ENCODE measurements at places on chromosomes 7 and 10.

- no peak for DNase-seq
These were observed 191.1 kb upstream of the ADO start for GRCh38 chr10:62613424-62613823.

DNA sequence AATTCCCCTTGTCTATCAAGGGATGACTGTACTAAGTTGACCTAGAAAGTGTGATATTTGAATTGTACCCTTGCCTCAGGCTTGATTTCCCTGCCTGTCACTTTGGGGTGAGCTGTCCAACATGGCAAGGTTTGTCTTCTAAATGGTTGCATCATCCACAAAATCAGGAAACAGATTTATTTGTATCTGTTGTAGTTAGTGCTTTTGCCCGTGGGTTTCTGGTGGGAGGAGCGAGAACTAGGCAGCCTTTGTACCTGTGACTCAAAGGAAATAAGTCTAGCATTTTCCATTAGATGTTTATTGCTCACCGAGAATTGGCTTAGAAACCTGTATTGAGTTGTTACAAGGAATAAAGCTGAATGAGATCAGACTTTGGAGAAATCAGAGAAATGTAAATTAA is 650.8 kb downstream of the LRMDA start:
- DNase-seq, result no peak

- peak; percentile 45 for DNase-seq
These were observed 4.5 kb downstream of the GRK5 start for GRCh38 chr10:119211625-119212441.

- DNase-seq, result no peak
These were observed at the start of gene DLX5 for GRCh38 chr7:97024209-97025129. Gene DLX5, minus strand, starts transcription at chr7:97024831. Its CDS starts 208 bp downstream, at chr7:97024623.

- DNase-seq, result no peak
These were observed 454.6 kb upstream of the C7orf33 start for GRCh38 chr7:148135997-148136396.

- no peak for DNase-seq
These were observed 30.4 kb downstream of the SEPTIN7 start for GRCh38 chr7:35831208-35831607.

DNA sequence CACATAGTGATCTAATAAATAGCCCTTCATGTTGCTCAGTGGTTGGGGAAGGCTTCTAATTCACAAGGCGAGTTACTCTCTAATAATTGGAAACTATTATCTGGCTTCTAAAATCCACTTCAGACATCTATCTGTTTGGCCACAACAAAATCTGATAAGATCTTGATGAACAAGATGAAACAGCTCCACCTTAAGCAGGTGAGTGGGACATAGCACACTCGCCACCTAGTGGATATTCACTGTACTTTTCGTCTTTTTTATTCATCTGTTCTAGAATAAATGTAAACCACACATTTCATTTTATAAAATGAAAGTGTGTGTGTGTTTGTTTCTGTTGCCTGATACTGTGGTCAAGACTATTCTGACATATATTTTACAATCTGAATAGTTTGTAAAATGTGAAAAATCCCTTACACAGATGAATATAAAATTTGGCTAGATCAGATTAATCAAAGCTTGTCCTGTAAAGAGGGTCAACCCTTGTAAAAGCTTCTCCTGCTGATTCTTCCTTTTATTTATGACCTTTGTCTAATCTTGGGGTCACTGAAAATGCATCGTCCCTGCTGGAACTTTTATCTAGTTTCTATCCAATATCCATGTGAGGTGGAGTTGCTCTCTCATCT is 26.5 kb upstream of the CNTNAP2 start:
- peak; percentile 13 for DNase-seq

DNA sequence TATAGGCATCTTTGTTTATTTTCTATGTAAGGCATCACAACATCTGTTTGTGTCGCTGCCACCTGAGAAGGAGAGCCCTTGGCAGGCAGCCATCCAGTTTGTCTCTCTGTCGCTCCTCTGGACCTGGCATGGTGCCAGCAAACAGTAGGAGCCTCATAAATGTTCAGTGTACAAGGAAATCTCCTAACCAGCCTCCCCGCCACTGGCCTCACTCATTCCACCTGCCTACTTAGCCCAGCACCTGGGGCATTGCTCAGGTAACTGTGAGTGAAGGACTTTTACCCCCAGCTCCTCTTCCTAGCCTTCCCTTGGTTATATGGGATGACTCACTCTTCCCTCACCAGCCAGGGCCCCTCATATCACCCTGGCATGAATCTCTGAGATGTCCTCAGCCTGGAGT is 61.7 kb upstream of the NPTX2 start:
- DNase-seq, result no peak

DNA sequence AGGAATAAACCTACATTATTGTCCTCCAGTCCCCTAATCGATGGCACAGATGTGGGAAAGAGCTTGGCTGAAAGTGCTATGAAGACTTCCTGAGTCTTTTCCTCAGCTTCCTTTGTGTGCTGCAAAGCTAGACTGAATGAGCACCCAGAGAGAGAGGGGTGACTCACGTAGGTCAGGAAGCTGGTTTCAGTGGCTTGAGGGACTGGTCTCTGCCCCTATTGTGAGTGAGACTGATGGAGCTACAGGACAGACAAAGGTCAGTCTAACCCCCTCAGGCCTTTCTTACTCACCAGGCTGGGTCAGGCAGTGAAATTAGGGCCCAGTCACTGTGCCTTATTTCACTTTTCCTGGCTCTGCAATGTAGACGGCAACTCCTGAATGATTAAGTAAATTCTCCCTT is 171.1 kb upstream of the GRB10 start:
- no peak for DNase-seq

- no peak for DNase-seq
These were observed 43.4 kb upstream of the ITGB8 start for GRCh38 chr7:20287317-20287716.

DNA sequence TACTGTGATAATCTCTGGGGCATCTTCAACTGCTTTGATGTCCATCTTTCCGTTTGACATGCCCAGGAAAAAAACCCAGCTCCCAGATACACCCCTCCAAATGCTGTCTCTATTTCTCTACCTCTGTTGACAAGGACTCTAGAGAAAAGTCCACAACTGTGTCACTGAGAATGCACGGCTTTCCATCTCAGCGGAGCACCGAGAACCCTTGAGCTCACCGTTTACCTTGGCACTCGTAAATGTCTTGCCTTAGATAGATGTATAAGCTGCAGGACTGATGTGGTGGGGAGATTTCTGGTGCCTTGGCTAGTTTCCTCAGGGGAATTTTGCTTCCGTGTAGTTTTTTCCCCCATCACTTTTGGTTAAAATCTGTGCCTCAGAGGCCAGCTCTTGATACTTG is 7.4 kb upstream of the MAPK8 start:
- DNase-seq, result no peak

- DNase-seq, result peak; percentile 10
These were observed 231.3 kb upstream of the NPY start for GRCh38 chr7:24052572-24053260.

DNA sequence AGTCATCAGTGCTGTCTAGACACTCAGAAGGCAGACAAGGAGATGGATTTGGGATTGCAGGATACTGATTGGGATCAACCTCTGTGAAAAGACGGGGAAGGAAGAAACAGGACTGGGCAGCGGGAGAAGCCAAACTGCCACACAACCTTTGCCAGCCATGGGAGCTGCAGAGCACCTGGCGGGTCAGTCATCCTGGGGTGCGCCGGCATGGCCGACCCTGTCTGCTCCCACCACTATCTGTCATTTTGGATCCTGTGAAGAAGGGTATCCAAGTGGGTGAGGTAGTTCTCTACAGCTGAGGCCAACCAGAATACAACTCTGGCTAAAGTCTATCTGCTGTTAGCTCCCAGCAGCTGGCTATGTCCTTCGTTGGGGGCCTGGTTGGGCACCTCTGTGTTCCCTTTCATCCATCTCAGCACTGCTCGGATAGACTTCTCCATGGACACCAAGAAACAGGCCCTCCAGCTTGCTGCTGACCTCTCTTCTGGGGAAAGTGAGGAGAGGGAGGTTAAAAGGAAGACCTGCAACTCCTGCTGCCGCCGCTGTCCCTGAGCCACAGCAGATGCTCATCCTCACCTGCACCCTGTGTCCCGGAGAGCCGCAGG is 11.7 kb upstream of the RBM17 start:
- DNase-seq, result no peak

DNA sequence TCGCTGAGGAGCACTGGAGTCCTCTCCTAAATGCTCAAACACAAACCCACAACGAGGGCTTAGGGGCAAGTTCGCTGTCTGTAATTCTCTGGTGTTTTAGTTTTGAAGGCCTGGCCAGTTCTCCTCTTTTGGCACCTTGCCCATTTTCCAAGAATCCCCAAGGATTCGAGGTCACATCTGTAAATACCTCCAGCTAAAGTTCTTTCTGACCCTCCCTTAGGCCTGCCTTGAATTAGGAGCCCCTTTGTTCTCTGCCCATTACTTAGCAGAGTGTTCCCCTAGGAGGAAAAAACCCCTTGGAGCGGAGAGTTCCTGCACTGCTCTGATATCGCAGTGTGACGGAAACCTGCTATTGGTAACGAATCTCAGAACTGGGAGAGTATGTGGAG is 743 bp upstream of the PYROXD2 start:
- DNase-seq, result no peak

- no peak for DNase-seq
These were observed 47.6 kb downstream of the RALA start for GRCh38 chr7:39670934-39671333.

DNA sequence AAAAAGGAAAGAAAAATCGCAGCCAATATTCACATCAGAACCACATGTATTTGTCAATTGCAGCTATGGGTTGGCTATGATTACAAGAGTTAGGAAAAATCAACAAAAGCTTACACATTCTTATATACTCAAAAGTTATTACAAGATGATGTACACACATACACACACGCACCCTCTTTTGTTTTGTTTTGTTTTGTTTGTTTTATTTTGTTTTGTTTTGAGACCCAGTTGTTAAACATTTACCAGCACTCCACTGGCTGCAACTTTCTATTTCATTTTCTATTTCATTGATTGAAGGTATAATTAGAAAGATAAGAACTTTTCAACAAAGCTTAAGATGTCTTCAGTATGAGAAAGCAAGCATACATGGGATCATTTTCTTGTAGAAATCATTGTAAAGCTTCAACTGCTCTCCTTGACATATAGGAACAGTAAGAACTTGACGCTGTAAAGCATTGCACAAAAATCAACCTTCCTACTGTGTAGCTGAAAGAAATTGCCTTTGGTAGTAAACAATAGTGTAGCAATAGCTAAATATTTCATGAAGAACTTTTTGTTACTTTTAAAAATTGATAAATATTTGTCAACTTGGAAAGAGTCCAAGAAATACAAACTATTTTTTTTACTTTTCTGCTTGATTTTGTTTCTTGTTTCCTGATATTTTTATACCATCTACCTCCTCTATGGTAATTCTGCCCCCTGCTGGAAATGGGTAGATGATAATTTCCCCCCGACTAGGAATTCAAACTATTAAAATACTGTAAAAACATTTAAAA is 205.9 kb downstream of the MBL2 start:
- no peak for DNase-seq

- no peak for DNase-seq
These were observed 33.3 kb downstream of the SNX13 start for GRCh38 chr7:17907014-17907413.

DNA sequence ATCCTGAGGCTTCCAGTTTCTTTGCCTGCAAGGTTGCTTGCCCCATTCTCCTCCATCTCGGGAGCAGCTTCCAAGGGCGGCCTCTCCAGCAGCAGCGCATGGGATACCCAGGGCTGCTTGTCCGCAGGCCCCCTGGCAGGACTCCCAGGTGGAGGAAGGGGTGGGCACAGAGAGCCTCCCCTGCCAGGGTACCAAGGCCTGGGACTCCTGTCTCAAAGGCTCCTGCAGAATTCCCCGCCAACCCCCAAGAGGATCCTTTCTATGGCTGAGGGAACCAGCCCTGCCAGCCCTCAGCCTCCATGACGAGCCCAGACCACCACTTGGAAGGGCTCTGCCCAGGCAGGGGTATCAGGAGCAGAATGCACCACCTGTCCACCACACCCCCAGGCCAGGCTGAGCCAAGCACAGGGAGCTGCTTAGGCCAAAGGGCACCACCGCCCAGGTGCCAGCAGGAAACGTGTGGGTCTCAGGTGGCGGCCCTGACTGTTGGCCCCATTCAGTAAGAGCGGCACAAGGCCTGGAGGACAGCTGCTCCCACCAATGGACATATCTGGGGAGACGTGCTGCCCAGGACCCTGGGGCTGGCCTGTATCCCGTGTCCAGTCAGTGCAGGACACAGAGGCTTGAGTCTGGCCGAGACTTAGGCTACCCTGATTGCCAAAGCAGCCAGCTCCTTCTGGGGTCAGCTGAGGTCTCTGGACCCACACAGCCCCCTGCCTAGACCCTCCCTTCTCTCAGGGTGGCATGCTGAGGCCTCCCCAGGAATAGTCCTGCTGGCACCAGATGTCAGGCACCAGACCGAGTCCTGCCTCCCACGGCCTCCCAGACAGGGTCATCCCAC is 33.8 kb upstream of the INPP5A start:
- DNase-seq, result no peak

GRCh38 chr7:99381664-99382075 is 7.1 kb downstream of the ARPC1B start:
- DNase-seq, result no peak

- no peak for DNase-seq
These were observed 116.0 kb upstream of the PDLIM1 start for GRCh38 chr10:95406651-95407280.

DNA sequence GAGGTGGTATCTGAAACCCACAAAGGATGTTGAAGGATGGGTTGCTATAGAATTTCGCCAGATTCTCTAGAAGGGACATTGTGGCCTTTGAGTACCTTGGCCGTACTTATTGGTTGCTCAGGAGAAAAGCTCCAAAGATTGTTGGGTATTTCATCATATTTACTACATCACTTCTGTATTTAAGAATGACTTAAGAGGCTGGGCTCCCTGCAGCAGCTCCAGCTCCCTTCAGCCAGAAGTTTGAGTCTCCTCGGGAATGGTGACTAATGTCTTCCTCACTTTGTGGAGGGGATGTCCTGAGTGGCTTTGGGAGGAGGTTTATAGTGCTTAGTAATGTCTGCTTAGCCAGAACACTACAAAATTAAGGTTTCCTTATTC is 18.1 kb downstream of the MINDY4 start:
- DNase-seq, result no peak

DNA sequence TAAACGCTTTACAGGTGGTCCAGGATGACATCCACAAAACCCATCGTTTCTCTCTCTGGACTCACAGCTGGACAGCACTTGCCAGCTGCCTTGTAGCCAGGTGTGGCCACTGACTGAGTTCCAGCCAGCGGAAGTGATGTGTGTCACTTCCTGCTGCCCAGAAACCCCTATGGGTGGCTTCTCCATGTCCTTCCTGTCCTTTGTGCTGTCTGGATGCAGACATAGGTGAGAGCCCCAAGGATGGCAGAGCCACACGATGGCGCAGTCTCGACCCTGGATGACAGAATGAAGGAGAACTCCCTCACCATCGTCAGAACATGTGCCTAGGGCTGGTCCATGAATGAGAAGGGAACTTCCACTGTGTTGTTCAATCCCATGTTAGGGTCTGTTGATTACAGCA is 22.1 kb downstream of the NMT2 start:
- DNase-seq, result no peak

GRCh38 chr10:79273604-79274003 is 73.7 kb upstream of the PPIF start:
- no peak for DNase-seq

GRCh38 chr10:121312587-121312986 is 285.7 kb downstream of the FGFR2 start:
- no peak for DNase-seq
